ENCODE measurements at places on chromosomes 4 and X. TPM values are rescaled to one million over a fixed set of nuclear protein-coding genes. Genes with fewer than 3 reads are reported as not detected.

The CENPVL1 gene
- not detected for total RNA-seq

The CSAG1 gene
- total RNA-seq, result not detected

The NUP62CL gene
- 2.8 TPM for total RNA-seq

The PWWP3B gene
- total RNA-seq, result not detected

The DCTD gene
- total RNA-seq, result 115 TPM

The CABS1 gene
- not detected for total RNA-seq

The SYTL4 gene
- total RNA-seq, result not detected

The HTRA3 gene
- not detected for total RNA-seq

The SLC38A5 gene
- total RNA-seq, result 70.7 TPM

The CNKSR2 gene
- total RNA-seq, result 3.7 TPM

The EPHA5 gene
- not detected for total RNA-seq

The HSD17B13 gene
- total RNA-seq, result not detected

The C1GALT1C1 gene
- 17.7 TPM for total RNA-seq

The CXorf49 gene
- not detected for total RNA-seq

The NAP1L3 gene
- total RNA-seq, result 2.6 TPM

The CXXC4 gene
- not detected for total RNA-seq
